ENCODE measurements at places on chromosomes 7 and 10. TPM values are rescaled to one million over a fixed set of nuclear protein-coding genes. Genes with fewer than 3 reads are reported as not detected.

PLAU gene
- polyA plus RNA-seq = not detected

MDFIC gene
- polyA plus RNA-seq = 40.5 TPM

- no peaks in the 10 kb centered on the region for H3K36me3 ChIP-seq
- no peak overlapping the region for H3K4me3 ChIP-seq
- H3K4me1 ChIP-seq = no peaks in the 10 kb centered on the region
These were observed 1116.9 kb upstream of the CELF2 start for GRCh38 chr10:9900751-9901150.

DNA sequence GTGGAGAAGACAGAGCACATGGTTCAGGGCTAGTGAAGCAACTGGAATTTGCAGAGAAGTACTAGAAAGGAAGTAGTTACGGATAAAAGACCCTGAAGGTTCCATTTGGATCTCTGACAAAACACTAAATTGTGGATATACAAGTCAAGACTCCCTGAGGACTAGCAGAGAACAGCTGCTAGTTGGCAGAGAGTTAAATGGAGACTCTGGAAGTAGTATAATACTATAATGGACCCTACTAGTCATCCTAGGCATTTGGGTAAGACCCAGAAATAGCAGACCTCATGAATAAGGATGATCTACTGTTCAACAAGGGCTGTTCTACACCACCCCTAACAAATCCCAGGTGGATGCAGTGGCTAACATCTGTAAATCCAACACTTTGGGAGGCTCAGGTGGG lies 19.1 kb downstream of the MCMBP start:
- H3K27ac ChIP-seq = peak overlapping the region; percentile 44
- DNase-seq = no peak
- peaks cover 24% of the 10 kb centered on the region for H3K36me3 ChIP-seq
- no peaks in the 10 kb centered on the region for H3K4me1 ChIP-seq
- H3K27me3 ChIP-seq = no peaks in the 10 kb centered on the region

GRCh38 chr10:59087486-59087885 lies 89.0 kb upstream of the PHYHIPL start:
- H3K4me1 ChIP-seq = no peaks in the 10 kb centered on the region
- DNase-seq = no peak
- H3K4me3 ChIP-seq = no peak overlapping the region
- no peaks in the 10 kb centered on the region for H3K27me3 ChIP-seq

DNA sequence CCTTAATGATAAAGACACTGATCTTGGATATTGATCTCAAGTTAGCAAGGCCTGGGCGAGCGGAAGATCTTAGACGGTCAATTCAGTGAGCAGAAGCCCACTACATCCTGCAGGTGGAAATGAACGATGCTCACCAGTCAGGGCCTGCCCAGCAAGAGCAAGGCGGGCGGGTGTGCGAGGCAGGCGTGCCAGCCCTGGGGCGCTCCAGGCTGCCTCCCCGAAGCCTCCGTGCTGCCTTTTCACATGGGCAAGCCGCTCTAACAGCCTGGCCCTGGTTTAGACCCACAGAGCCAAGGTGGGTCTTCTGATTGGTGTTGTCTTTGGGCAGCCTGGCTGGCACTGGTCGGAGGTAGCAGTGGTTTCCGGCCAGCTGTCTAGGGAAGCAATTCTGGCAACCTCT lies 475.1 kb upstream of the FOXK1 start:
- H3K36me3 ChIP-seq = no peaks in the 10 kb centered on the region
- DNase-seq = no peak
- no peaks in the 10 kb centered on the region for H3K4me1 ChIP-seq
- H3K27me3 ChIP-seq = peaks cover 5% of the 10 kb centered on the region

DNA sequence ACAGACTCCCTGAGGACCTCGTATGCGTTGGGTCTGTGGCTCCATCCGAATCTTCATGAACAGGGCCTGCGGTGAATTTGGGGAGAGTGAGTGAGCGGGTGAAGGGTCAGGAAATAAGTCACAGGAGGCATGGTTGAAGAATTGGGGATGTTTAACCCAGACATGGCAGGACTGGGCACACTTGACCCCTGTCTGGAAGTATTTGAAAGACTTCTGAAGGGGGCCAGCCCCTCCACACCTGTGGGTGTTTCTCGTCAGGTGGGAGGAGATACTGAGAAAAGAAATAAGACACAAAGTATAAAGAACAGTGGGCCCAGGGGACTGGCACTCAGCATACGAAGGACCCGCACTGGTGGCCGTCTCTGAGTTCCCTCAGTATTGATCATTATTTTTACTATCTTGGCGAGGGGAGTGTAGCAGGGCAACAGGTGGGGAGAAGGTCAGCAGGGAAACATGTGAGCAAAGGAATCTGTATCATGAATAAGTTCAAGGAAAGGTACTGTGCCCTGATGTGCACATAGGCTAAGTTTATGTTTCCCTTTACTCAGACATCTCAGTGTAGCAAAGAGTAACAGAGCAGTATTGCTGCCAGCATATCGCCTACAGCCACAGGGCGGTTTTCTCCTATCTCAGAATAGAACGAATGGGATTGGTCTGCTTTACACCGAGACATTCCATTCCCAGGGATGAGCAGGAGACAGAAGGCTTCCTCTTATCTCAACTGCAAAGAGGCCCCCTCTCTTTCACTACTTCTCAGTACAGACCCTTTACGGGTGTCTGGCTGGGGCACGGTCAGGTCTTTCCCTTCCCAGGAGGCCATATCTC lies 38.2 kb upstream of the PFKFB3 start:
- no peak for DNase-seq
- peak overlapping the region; percentile 94 for H3K4me3 ChIP-seq
- H3K36me3 ChIP-seq = no peaks in the 10 kb centered on the region
- peaks cover 5% of the 10 kb centered on the region for H3K27me3 ChIP-seq

DNA sequence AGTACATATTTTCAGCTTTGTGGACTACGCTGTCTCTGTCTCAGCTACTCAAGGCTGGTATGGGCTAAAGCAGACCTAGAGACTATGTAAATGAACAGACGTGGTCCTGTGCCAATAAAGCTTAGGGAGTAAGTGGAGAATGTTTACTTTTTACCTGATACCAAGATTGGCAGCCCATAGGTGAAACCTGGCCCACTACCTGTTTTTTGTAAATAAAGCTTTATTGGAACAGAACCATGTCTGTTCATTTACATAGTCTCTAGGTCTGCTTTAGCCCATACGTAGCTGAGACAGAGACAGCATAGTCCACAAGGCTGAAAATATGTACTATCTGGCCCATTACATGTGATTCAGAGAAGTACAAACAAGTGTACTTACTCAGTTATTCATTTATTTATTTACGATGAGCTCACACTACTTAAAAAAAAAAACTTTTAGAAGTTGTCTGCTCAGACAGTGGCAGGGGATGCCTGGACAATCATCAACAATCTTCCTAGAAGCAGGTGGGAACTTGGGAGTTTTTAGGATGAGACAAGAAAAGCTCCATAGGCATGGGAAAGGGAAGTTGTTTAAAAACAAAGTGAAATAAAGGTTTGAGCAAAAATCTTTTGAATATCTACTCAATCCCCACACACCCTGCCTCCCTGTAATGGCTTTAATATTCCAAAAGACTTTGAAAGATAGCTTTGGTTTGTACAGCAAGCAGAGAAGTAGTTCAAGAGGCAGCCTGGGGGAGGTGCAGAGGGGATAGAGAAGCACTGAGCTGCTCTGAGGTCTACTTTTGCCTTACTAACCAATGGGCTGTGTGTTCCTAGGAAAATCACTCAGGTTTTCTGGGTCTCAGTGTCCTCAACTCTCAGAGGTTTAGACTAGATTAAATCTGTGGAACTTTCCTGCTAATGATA lies 114.4 kb upstream of the AFAP1L2 start:
- H3K27ac ChIP-seq = no peak overlapping the region
- H3K4me1 ChIP-seq = peaks cover 90% of the 10 kb centered on the region
- peaks cover 7% of the 10 kb centered on the region for H3K36me3 ChIP-seq
- no peaks in the 10 kb centered on the region for H3K27me3 ChIP-seq

INMT gene
- polyA plus RNA-seq = not detected

- H3K4me1 ChIP-seq = no peaks in the 10 kb centered on the region
- H3K4me3 ChIP-seq = no peak overlapping the region
- no peaks in the 10 kb centered on the region for H3K27me3 ChIP-seq
- H3K27ac ChIP-seq = no peak overlapping the region
These were observed 579.8 kb upstream of the FOXK1 start for GRCh38 chr7:4102231-4102841.

DNA sequence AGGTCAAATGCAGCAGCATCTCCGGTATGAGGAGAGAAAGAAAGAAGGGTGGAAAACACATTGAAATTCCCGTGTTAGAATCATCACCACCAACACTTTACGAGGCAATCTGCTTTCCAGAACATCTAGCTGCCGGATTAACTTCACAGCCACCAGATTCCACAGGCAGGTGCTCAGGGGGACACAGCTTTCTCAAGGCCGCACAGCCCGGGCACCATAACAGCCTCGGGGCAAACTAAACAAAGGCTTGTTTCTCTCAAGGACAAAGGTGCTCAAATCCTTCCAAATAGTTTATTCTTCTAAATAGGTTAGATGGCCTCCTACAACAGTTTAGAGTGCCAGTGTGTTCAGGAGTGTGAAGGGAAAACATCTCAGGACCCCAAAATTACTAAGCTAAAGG lies 156.3 kb downstream of the DIP2C start:
- H3K36me3 ChIP-seq = no peaks in the 10 kb centered on the region
- H3K27ac ChIP-seq = no peak overlapping the region
- H3K4me1 ChIP-seq = no peaks in the 10 kb centered on the region
- peaks cover 4% of the 10 kb centered on the region for H3K27me3 ChIP-seq

DNA sequence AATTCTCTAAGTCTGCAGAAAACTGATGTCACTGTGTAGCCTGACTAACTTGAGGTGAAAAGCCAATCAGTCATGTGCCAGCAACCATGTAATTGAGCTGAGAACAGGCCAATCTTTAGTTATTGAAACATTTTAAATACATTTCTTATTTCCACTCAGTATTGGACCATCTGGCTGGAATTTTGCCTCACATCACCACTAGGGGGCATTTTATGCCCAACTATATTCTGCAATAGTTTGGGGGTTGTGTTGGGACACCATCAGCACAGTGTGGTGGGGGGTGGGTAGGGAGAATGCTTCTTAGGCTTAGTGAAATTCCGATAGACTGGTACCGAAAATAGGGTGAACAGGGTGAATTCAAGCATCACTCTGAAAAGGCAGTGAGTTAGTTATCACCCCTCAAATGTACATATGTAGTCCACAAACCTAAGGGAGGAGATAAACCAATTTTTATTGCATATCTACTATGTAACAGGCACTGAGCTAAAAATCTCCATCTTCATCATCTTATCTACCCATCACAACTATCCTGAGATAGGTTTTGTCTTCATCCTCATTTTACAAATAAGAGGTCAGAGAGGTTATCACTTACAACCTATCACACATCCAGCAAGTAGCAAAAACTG lies 17.8 kb downstream of the NPSR1 start:
- no peak overlapping the region for H3K27ac ChIP-seq
- H3K4me3 ChIP-seq = no peak overlapping the region
- H3K27me3 ChIP-seq = peaks cover 2% of the 10 kb centered on the region
- peak; percentile 9 for DNase-seq
- no peaks in the 10 kb centered on the region for H3K36me3 ChIP-seq

GRCh38 chr10:132460691-132461090 lies 63.7 kb downstream of the PWWP2B start:
- DNase-seq = no peak
- no peaks in the 10 kb centered on the region for H3K27me3 ChIP-seq
- H3K4me1 ChIP-seq = no peaks in the 10 kb centered on the region
- no peak overlapping the region for H3K27ac ChIP-seq
- H3K4me3 ChIP-seq = no peak overlapping the region
- H3K36me3 ChIP-seq = no peaks in the 10 kb centered on the region

APBB1IP gene
- polyA plus RNA-seq = 29.8 TPM

GRCh38 chr7:154252046-154252445 lies 199.8 kb downstream of the DPP6 start:
- H3K4me3 ChIP-seq = no peak overlapping the region
- no peaks in the 10 kb centered on the region for H3K36me3 ChIP-seq
- DNase-seq = no peak
- no peaks in the 10 kb centered on the region for H3K27me3 ChIP-seq
- no peak overlapping the region for H3K27ac ChIP-seq

DNA sequence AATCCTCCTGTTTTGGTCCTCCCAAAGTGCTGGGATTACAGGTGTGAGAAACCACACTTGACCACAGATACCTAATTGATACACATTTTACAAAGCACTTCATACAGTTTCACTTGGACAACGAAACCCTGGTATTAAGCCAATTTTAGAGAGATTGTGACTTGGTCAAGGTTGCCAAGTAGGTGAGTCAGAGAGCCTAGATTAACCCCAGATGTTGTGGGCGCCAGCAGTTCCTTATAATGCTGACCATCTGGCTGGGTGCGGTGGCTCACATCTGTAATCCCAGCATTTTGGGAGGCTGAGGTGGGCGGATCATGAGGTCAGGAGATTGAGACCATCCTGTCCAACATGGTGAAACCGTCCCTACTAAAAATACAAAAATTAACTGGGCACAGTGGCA lies 4.9 kb upstream of the PHKG1 start:
- H3K27ac ChIP-seq = no peak overlapping the region
- DNase-seq = no peak
- H3K36me3 ChIP-seq = peaks cover 24% of the 10 kb centered on the region
- no peak overlapping the region for H3K4me3 ChIP-seq

- peak overlapping the region; percentile 94 for H3K27ac ChIP-seq
- peaks cover 16% of the 10 kb centered on the region for H3K36me3 ChIP-seq
- H3K4me3 ChIP-seq = peak overlapping the region; percentile 77
- H3K4me1 ChIP-seq = peaks cover 68% of the 10 kb centered on the region
- DNase-seq = no peak
These were observed 13.5 kb downstream of the NACAD start for GRCh38 chr7:45075355-45075644.

AGR2 gene
- not detected for polyA plus RNA-seq

DNA sequence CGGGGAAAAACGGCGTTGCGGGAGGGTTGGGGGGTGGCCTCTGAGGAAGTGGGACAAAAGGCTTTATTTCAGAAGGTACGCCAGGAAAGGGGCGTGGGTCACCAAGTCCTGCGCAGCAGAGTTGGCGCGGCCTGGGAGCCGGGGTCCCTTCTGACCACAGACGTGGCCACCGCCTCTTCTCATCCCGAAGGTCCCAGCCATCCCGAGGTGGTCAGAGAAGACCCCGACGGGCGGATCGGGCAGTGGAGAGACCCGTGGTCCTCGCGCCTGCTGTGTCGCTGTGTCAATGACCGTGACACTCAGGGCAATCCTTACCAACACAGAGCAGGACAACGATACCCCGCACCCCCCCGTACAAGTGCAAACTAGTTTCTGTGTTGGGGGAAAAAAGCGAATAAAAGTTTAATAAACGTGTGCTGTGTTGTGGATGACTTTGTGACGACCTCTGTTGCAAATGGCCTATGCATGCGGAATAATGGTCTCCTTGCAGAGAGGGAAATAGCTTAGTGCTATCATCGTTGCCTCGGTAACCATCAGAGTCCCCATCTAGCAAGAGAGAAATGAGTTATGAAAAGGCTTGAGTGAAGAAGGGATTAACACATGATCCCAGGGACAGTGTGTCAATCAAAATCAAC lies 19.4 kb upstream of the GATA3 start:
- no peaks in the 10 kb centered on the region for H3K36me3 ChIP-seq
- H3K27me3 ChIP-seq = peaks cover 69% of the 10 kb centered on the region

- peak overlapping the region; percentile 99 for H3K27ac ChIP-seq
- H3K4me3 ChIP-seq = peak overlapping the region; percentile 100
- peak; percentile 50 for DNase-seq
- H3K36me3 ChIP-seq = peaks cover 12% of the 10 kb centered on the region
These were observed 735 bp downstream of the ZNF394 start for GRCh38 chr7:99499371-99499720.

GRCh38 chr10:95356-96115 lies 39.7 kb upstream of the ZMYND11 start:
- no peaks in the 10 kb centered on the region for H3K4me1 ChIP-seq
- H3K36me3 ChIP-seq = no peaks in the 10 kb centered on the region
- DNase-seq = no peak
- no peak overlapping the region for H3K4me3 ChIP-seq

RSPH10B gene
- polyA plus RNA-seq = not detected
